ENCODE measurements at places on chromosomes 5 and 9.
A peak's percentile ranks its signal among the peaks of the same experiment; 100 is the strongest.

DNA sequence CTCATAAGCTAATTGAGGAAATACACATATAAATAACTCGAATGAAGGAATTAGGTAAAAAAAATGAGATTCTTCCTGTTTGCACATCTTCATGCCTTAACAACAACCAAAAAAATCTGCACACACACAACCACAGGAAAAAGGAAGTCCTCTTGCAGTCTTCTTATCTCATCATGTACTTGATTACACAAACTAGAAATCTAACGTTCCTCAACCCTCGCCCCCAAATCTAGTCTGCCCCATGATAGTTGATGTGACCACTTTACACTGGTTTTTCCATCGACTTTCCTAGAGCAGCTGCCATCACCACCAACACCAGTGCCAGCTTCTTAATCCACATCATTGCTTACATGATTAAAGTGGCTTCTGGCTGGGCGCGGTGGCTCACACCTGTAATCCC, 31.2 kb upstream of the RNU6ATAC start:
- DNase-seq, result peak; percentile 17

GRCh38 chr5:94968507-94969095, 316.3 kb downstream of the MCTP1 start:
- peak; percentile 36 for DNase-seq

GRCh38 chr5:88438006-88438405, 169.4 kb upstream of the TMEM161B start:
- DNase-seq, result no peak

DNA sequence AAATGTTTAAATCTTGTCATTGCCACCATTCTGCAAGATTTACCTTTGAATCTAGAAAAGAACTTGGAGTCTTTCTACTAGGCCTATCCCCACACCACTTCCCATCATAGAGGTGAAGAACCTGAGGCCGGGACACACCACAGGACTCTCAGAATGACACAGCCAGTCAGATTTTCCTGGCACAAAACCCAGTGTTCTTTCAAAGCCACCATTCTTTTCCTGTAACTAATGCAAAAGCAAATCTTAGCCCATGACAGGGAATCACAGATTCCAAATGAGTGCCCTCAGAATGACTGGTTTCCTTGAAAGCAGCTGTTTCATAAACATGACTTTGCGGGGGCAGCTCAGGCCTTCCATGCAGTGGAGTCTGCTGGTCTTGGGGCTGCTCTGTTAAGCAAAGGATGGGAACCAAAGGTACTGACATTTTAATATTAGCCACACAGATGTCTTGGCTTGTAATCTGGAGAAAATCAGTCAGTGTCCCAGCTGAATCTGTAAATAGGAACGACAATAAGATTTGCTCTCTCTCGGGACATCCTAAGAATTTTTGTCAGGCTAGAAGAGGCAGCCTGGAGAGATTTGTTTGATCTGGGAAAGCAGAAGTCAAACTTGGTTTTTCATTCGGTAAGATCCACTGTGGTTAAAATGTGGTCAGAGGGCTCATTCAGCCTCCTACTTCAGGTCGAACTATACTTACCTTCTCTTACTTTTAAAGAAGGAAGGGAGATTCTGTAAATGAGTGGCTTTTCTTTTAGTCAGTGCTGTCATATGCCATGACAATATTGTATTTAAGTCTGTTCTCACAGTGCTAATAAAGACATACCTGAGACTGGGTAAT, 115.1 kb downstream of the PALM2AKAP2 start:
- no peak for DNase-seq

DNA sequence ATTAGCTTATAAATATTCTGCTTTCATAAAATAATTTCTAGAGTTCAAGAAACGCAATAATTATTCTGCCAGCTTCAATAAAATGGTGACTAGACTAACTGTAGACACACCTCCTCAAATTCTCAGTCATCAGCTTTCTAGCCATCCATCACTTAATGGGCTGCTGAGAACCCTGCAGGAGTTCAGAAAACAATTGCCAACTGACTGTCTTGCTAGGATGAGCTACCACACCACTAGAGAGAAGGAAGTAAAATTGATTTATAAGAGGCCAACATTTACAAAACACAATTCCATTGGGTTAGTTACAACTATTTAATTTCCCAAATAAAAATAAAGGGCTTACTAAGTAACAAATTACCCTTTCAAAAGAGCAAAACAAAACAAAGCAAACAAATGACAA, 126.5 kb upstream of the PAPPA start:
- DNase-seq, result no peak

DNA sequence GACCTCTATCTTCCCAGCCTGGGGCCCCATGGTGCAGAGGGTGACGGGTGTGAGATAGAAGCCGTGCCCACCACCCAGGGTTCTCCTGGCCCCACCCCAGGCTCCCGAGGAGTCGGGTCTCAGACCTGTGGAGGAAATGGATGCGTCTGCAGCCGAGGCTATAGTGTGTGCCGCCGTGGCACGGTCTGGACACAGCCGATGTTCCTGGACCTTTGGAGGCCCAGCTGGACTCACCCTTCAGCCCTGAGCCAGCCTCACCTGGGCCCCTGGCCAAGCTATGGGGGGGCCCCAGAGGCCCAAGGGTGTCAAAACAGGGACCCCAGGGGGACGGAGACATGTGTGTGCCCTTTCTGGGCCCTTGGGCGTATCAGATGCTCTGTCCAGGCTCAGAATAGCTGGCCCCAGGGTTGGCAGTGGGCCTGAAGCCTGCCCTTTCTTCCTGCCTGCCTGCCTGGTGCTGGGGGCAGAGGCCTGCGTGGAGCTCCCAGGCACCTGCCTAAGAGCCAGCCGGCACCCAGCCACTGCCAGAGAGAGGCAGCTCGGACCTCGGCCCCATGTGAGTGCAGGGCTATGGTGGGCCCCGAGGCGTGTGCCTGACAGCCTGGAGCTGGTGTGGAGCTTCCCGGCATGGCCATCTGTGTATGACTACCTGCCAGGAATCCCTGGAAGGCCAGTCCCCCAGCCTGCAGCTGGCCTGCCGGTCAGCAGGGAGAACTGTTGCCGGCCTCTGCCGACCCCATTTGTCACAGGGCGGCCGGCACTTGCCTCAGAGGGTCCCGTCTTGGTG, 41.8 kb downstream of the KCNT1 start:
- no peak for DNase-seq

DNA sequence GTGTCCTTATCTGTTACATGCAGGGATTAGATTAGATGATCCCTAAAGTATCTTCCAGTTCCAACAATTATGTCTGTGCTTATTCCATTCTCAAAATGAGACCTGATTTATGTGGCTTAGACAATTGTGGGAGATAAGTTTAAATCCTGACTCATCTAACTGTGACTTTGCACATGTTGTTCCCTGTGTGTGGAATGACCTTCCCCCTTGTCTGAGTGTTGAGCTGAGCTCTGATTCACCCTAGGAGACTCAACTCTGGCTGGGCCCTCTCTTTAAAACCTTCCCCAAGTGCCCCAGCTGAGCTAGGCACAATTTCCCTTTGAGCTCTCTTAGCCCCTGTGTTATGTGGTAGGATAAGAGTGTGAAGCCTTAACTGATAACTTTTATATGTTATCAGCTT, 118.9 kb upstream of the ELL2 start:
- no peak for DNase-seq

DNA sequence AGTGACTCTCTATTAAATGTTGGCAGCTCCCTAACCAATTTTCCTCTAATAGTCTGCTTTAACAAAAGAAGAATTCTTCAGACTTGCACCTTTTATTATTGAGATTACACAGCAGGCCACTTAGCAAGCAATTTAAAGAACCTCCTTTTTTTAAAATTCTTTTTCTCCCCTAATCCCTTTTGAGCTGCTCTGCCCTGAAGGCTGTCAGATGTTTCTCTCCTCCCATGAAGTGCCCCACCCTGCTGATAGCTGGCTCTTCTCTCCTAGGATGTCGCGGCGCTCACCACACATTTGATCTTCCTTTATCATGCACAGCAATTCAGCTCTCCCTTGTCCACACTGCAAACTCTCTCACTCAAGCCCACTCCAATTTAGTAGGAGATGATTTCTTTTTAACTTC, 1471.1 kb upstream of the ACO1 start:
- DNase-seq, result no peak

DNA sequence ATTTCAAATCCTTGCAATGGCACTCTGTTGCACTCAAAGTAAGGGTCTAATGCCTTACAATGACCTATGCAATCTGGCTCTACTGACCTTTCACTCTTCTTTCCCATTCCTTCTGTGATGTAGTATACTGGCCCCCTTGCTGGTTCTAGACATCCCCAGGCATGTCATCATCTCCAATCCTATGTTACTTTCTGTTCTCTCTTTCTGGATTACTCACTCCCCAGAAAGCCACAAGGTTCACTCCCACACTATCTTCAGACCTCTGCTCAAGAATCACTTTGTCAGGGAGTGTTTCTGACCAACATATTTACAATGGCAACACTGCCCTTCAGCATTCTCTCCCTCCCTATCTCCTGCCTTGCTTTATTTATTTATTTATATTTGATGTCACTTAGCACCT, 802.2 kb upstream of the WWC1 start:
- DNase-seq, result no peak

- no peak for DNase-seq
These were observed 295.2 kb downstream of the ARHGAP26 start for GRCh38 chr5:143065185-143065965.

DNA sequence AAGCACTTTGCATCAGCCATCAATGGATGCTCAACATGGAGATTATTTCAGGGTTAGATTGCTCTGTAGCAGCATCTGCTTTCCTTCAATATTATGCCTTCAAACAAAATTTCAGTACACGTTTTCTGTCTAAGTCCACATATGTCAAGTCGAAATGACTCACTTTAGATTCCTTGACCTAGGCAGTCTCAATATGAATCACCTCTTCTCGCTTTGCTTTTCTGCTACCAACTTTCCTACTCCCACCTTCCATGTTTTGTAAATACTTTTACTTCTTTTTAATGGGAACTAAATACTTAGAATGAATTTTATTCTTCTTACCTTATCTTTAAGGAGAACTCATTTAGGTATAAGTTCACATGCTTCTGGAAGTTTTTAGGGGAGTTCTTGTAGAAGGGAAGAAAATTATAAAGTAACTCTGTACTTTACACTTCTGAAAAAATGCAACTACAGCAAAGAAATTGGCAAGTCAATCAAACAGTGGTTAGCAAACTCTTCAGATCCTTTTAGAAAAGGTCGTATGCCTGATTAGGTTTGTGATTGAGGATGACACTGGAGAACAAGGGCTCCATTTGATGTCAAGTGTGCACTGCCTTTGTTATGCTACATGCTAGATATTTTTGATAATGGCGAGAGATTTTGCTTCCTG, 478.5 kb upstream of the SMARCA2 start:
- no peak for DNase-seq

DNA sequence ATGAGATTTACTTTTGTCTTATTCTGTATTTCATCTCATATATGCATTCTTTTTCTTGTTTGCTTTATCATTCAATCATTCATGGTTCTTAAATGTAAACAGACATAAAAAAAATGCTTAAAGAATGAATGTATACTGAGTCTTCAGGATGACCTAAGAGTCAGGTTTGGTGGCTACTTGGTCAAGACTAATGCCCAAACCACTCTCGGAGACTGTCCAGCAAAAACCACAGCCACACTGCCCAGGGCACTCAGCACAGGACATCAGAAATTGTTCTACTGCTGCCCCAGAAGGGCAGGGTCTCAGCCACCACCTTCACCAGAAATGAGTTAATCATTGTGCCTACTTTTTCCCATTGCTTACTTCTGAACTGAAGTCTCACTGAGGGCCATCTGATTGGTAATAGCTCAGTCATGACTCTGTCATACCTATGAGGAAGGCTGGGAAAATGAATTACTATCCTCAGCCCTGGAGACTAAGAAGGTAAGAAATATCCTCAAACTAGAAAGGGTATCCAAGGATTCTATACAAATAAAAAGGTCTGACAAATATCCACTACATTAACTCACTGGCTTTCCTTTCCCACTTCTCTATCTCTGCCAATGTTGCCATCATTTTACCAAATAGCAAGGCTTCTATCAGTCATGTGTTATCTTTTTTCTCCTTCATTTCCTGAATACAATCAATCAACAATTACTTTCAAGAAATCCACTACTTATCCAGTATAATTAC, 236.1 kb downstream of the CETN3 start:
- no peak for DNase-seq

GRCh38 chr5:65334077-65334476, 147.6 kb downstream of the ADAMTS6 start:
- no peak for DNase-seq

- no peak for DNase-seq
These were observed 269.2 kb upstream of the TLE4 start for GRCh38 chr9:79302569-79302968.

DNA sequence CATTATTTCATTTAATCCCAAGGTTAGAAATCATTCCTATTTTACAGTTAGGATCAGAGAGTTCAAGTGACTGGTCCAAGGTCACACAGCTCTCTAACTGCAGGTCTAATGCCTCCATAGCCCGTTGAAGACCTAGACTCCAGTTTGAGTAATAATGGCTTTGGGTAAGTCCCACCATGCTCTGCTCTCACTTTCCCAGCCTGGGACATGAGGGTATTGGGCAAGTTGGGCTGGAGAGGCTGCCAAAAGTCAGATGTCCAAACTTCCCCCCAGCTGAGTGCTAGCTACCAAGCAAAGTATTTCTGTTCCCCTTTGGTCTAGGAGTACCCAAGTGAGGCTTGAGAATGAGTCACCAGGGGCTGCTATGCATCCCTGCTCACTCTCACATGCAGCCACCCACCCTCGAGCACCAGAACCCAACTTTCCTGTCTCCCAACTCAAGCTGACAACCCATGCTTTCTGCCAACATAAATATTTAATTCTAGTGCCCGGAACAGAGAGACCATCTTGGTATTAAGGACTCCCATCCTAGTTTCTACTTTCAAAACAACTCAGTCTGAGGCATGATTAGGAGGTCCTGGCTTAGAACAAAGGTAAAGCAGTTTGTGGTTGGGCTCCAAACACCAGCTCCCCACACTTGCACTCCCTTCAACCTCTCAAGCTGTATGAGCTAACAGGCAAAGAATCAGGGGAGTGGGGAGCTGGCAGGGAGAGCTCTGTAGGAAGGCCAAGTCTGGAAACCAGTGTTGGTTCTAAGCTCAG, 236.5 kb upstream of the TRIM32 start:
- no peak for DNase-seq

- peak; percentile 50 for DNase-seq
These were observed 122.6 kb downstream of the APBA1 start for GRCh38 chr9:69549310-69550202.

DNA sequence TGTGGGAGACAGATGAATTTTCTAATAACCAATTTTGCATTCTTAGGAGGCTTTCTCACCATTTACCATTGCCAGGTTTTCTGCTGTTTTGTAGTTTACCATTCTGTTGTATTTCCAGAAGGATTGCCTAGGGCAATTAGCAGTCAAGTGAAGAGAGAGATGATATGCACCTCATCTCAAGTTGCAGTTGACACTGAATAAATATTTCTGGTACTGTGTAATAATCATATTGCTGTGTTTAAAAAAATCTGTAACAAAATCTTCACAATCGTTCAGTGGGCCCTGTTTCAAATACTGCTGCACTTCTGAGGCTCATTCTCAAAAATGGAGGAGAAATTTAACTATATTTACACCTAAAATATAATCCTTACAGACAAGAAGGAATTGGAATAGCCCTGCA, 706.1 kb upstream of the PTPRD start:
- no peak for DNase-seq

DNA sequence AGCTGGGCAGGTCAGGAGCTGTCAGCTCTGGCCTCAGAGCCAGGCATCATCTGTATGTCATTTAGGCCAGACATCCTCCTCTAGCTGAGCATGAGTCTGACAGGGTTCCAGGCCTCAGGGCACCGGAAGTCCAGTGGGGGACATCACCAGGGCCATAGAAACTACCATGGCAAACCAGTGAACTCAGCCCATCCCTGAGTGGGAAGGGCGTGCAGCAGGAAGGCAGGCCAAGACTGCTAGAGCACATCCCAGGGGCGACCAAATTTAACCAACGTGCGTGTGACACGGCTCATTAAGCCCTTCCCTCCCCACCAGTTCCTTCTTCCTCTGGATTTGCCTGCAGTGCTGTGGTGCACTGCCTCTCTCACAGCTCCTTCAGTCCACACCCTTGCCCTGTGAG, 75.9 kb downstream of the COL27A1 start:
- no peak for DNase-seq
